NK-92 treated with Interleukin-12 subunit alpha and Interleukin-12 subunit beta, amount 100 ng/mL, for 24 hours (cell line): ENCODE measurements at places on chromosomes 4 and X.

- no peak for DNase-seq
Observed at GRCh38 chr4:19807505-19807904, 444.2 kb upstream of the SLIT2 start.

DNA sequence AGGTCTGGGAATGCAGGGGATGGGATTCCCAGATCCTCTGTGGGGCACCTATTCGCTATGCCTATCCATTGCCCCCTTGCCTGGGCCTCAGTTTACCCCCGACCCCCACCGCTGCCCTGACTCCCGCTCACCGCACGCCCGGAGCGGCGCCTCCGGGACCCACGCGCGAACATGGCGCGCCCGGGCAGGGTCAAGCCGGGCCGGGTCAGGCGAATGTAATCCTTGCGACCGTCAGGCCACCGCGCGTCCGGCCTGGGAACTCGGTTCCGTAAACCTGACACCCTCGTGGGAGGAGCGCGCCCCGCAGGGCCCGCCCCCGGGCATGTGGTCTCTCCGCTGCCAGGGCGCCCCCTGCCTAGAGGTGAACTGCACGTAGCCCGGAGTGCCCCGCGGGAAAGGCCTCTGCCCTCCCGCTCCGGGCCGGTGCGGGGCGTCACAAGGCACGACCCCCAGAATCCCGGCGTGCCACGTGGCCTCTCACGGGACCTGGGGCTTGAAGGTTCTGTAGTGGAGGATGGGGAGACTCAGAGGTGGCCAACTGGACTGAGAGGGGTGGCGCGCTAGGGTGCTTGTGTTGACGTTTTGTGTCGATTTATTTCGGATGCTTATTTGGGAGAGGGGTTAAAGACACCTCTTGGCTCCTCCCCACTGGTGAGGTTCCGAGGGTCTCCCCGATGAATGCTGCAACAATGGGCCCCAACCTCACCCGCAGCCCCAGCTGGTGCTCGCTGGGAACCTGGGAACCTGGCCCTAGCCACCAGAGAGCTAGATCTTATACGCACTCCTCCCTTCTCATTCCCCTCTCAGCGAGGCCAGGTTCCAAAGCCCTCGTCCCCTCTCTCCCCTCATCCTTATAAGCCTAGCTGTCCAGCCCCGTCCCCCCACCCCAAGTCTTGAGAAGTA lies at the start of gene PRICKLE3:
PRICKLE3 (minus strand) TSS at position 249 of the 903 bp plus-strand sequence; CDS start at position 173, 76 bp downstream.
- no peak for DNase-seq

DNA sequence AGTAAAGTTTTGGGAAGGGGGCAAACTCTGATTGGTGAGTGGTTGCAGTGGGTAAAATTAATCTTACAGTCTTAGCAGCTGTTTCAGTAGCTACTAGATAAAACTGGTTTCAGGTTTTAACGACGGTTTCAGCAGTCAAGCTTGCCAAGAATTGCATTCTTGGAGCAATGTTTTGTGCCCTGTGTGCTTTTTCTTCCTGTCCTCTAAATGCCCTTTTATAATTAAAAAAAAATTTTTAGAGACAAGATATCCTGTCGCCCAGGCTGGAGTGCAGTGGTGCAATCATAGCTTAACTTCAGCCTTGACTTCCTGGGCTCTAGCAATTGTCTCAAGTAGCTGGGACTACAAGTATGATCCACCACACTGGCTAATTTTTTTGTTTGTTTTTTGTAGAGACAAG lies 6.3 kb upstream of the PPEF2 start:
- DNase-seq = no peak

- DNase-seq = no peak
Observed at GRCh38 chr4:3442959-3443749, 1.4 kb downstream of the HGFAC start.

DNA sequence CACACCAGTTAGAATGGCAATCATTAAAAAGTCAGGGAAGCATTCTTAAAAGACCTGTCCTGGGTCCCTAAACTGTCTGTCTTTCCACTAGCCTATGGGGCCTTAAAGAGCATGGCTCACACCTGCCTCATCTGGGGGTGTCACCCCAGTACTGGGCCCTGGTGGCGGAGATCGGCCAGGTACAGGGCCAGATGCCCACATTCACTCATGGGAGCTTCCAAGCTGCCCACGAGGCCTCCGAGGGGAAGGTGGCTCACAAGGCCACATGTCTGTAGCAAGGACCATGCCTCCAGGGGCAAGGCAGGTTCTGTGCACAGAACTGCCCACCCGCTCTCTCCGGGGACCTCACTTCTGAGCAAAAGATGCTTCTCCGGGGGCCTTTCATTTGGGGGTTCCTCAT lies 55.5 kb upstream of the AFAP1 start:
- no peak for DNase-seq

DNA sequence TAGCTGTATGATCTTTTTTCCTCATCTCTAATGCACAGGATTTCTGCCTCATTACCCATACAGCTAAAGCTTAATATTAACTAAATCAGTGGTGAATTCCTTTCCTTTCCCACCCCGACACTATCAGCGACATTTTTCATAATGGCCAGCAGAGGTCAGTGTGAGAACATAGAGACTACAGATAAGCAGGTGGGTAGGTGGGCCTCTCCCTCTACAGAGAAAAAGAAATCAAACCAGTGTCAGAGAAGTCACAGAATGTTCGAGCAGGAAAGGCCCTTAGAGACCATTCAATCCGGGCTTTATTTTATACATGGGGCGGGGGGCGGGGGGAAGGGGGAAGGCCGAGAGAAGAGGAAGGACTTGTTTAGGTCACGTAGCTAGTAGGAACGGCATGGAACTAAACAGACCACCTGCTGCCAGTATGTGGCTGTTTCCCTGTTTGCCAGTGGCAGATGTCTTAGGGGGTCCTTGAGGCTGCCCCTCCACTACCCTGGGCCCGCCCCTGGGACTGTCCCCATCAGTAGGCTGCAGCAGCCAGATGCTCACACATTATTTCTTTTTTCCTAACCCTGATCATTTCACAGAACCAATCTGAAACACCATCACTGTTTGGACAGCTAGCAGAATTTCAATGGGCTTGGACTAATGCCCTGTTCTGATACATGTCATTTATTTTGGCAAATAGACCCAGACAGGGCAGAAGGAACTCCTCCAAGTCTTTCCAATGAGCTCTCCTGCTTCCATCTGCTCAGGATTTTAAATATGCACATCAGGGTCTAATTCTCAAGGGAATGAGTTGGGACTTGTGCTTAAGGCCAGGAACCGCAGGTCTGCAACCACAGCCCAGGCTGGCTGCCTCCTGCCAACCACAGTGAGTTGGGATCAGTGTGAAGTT lies 133.4 kb downstream of the ATG4A start:
- DNase-seq = no peak

DNA sequence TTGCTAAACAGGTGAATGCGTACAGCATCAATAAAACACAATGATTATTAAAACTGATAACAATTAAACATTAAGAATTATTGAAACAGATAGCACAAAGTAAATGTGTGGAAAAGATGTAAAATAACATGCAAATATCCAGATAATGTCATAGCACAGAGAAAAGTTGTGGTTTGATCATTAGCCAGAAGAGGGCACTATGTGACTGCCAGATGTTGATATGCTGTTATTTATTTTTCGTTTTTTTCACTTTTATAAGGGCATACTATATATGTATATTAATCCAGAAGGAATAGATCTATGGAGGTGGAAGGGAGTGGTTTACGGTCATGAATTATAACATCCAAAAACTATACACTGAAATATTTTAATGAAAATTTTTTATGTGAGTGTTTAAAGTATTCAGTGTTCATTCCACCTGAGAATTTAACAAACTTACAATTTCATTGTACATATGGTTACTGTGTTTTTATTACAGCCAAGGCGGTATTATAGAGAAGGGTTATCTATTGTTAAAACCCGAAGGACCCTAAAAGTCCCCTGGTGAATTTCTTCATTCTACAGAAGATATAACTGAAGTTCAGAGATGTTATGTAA lies 211.9 kb upstream of the UGT8 start:
- DNase-seq = no peak

DNA sequence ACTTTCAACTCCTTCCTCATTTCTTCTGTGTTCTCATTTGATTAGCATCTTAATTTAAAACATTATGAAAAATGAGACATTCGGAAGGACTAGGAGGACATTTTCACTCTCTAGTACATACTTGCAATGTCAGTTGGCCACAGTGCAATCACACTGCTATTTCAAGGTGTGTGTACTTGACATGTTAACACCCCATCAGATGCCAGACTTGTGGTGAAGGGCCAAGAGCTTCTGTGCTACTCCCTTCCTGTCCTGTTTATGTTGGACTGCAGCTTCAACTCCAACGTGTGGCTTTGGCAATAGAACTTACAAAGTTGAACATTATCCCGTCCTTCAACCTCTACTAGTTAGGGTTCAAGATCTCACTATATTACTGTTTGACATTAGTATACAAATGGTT lies 221.0 kb downstream of the PALLD start:
- no peak for DNase-seq

DNA sequence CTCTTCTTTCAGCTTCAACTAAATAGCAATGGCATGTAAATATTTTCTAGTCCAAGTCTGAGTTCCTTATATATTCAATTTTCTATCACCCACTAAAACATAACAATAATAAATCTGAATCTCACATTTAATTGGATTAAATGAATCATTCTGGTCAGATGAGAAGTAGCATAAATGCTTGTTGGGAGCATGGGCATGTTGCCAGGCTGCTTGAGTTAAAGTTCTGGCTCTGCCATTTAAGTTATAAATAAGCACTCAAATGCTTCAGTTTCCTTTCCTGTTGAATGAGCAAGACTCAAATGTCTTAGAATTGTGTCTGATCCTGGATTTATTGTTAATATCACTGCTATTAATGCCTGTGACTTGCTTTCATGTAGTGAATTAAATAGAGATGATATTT lies 496.3 kb downstream of the STPG2 start:
- DNase-seq = no peak

DNA sequence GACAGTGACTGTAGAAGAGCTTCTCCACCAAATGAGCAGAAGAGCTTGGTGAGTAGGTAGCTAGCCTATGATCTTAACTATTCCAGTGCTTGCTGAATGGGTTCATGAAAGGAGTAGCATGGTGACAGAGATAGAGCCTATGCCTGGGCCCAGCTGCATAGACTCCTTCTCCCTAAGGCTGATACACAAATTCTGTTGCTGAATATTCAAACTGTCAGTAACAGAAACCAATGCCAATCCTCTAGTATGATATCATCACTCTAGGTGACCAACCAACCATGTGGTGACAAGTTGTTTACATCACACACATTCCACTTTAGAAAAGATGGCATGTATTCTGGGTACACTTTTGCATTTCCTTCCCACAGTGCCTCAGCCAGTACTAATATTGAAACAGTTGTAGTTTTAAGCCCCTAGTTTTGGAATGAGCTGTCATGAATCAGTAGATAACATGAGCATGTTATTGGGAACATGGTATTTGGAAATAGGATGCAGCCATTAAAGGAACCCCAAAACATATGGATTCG lies 103.4 kb upstream of the GRXCR1 start:
- DNase-seq = no peak

- no peak for DNase-seq
Observed at GRCh38 chrX:57528670-57529255, 63.0 kb upstream of the ZXDB start.

- DNase-seq = no peak
Observed at GRCh38 chr4:73193155-73193554, 65.4 kb downstream of the ANKRD17 start.

DNA sequence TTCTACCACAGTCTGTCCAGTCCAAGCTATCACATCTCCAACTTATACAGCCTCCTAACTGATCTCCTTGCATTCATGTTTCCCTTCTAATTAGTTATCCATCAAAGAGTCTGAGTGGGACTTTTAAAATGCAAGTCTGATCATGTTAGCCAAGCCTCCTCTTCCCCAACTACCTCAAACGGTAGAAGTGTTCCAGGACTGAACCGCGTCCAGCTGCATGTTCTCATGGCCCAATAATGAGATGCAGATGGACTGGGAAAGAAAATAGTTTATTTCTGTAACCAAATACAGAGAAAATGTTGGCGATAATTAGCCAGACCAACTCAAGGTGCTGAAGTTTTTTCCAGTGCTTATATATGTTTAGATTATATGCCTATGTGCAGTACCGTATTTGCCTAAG lies 46.6 kb upstream of the PPP1R2C start:
- no peak for DNase-seq

DNA sequence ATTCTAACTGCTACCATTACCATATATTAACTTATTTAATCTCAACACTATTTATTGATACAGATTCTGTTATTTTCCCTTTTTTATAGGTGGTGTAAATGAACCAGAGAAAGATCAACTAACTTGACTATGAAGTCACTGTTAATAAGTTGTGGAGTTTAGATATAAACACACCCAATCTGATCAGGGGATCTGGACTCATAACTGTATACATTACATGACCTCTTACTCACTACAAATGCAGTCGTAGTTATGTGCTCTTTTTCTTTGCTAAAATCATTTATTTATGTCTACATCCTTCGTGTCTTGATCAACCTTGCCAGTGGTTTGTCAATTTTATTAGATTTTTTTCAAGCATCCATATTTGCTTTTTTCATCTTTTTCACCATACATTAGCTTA lies 614.8 kb upstream of the FAM241A start:
- no peak for DNase-seq

DNA sequence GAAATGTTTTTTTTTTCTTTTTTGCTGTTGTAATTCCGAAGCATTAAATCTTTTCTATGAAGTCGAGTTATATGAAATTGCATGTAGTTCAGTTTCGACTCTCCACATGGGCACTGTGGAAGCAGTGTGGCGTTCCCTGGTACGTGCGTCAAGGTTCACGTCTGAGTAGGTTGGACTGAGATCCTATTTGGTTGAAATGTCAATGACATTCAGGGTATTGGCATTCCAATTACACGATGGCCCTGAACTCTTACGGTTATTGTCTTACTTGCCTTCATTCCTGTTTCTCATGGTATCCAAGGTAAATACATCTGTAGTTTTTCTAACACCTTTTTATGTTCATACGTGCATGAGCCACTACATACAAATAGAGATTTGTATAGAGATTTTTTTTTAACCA lies 128.8 kb downstream of the SORBS2 start:
- DNase-seq = no peak

- DNase-seq = no peak
Observed at GRCh38 chr4:80150387-80151180, 46.7 kb upstream of the PRDM8 start.

GRCh38 chr4:144316869-144317268 lies 176.4 kb upstream of the GYPA start:
- no peak for DNase-seq

DNA sequence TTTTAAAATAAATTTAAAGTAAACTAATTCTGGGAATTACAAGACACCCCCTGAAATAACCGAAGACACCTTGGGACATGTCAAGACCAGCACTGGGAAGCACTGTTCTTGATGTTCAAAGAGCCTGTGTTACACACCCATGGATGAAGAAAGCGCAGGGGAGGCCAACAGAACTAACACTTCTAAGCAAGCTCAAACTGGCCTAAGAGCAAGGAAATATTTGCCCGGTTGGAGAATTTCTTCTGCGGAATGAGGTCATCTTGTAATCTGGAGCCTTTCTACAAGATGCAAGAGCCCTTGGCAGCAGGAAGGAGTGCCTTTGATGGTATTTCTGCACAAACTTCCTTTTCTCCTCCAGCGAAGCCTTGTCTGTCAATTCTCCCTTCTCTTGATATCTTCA lies 9.3 kb upstream of the EFHC2 start:
- DNase-seq = no peak
